ENCODE measurements at places on chromosomes 1 and 21.

DNA sequence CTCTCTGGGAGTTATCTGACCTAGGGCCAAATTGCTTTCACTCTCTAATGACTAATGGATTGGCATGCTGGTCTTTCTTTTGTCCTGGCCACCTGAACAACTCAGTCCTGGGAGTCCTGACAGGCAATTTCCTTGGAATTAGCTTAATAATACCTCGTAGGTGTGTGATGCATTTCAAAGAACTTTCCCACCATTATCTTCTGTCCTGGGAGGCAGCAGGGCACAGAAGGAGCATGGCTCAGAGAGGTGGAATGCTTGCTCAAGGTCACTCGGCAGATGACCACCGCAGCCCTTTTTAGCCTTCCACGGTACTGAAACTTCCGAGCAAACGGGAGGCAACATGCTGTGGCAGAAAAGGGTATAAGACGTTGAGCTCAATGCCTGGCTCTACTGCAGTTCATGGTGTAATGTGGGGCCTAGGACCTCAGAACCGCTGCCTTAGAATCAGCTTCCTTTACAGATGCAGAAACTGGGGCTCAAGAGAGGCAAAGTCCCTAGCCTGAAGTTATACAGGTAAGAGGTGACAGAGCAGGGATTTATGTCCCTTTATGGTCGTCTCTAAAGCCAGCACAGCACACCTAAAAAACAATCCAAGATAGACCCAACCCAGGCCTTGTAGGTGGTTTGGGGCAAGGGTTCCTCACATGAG lies 3.2 kb downstream of the ID3 start:
- DNase-seq = peak; percentile 82

- DNase-seq = no peak
Observed at GRCh38 chr1:2119886-2120285, 69.7 kb downstream of the PRKCZ start.

DNA sequence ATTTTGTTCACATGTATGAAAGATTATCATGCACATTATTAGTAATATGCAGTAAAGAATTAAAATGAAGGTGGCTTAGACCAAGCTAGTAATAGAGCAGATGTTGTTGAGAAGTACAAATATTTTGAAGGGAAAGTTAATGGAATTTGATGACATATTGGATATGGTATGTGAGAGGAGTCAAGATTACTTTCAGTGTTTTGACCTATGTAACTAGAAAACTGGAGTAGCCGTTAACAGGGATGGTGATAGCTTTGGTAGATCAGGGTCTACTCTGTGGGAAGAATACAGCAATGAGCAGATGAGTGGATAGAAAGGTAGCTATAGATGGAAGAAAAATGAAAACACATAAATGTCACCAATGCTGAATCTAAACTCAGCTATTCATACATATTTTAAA lies 163.2 kb upstream of the LRRC7 start:
- DNase-seq = no peak

DNA sequence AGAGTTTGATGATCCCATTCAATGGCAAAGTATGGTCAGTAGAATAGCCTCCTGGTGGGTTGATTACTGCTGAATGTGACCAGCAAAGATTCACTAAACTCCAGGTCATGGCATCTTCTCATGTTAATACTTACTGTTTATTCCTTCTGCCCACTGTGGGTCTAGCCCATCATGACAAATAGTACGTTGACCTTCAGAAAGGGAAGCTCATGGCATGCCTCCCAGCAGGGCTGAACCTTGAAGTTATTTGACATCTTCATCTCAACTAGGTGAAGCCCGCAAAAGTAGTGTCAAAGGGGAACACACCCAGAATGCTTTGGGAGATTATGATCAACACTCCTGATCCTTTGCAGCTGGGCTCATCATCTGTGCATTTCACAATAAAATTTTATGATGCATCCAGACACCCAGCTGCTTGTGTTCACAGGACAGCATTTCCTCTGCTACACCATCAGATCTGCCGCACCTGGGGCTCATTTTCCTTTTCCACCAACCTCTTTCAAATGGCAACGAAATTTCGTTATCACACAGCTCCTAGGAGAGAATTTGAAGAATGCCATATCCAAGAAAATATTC lies 49.6 kb downstream of the HLX start:
- DNase-seq = no peak

DNA sequence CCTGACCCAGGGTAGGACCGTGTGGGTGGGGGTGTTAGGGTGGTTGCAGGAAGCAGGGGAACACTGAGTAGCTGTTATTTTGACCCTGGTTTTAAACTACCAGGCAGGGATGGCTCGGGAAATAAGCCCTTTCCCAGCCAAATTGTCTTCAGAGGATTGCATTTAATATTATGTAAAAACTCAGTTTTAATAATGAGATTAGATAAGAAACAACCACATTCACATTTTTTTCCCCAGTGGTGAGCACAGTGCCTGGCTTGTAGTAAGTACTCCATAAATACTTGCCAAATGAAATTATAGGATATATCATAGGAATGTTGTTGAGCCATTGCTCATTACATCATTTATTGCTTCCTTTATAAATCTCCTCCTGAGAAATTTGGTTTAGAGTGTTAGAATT lies 3.1 kb upstream of the ACP6 start:
- no peak for DNase-seq

DNA sequence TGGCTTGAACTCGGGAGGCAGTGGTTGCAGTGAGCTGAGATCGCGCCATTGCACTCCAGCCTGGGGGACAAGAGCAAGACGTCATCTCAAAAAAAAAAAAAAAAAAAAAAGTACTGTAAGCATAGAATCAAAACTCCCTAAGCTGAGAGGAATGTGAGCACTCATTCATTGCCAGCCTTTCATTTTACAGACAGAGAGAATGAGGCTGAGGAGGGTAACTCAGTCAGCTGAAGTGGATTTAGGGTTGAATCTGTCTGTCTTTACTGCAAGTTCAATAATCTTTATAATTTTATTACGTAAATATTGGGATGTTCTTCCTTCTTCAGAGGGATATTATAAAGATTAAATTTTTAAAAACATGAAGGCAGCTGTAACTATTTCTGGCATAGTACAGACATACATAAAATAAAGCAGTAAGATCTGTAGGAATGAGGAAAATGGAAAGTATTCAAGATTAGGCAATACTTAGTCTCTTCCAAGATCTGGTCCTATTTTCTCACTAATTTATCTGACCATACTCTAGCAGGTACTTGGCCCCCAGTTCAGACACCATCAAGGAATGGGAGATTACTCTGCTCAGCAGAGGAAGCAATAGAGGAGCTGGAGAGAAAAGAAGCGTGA lies 24.1 kb upstream of the MNDA start:
- DNase-seq = no peak

- DNase-seq = no peak
Observed at GRCh38 chr1:108645564-108646184, 15.2 kb downstream of the HENMT1 start.

GRCh38 chr1:228921481-228921880 lies 186.2 kb downstream of the RHOU start:
- no peak for DNase-seq

DNA sequence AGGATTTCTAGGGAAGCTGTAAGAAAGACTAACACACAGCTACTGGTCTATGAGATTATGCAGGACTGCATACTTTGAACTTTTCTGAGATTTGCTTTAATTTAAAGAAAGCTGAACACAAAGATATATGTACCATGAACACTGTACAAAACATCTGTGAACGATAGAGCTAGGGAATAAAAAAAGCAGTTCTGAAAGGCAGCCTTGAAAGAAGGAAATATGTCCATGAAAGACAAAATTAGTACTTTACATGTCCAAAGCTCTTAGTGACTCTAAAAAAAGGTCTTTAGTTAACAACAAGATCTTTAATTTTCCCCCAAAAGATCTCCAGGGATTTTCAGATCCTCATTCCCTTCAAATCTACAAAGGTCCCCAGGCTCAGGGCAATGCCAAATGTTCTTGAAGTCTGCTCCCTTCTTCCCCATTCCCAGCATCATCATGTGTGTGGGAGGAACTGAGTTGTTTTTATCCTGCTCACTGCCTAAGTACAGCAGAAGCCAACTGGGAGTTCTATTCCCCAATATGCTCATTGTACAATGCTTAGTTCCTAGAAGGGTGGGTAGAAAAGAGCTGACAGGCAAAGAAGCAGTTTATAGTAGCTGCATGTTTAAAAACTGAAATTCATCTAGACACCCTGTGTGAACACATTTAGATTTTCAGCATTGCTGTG lies 60.1 kb upstream of the PTCH2 start:
- DNase-seq = no peak

DNA sequence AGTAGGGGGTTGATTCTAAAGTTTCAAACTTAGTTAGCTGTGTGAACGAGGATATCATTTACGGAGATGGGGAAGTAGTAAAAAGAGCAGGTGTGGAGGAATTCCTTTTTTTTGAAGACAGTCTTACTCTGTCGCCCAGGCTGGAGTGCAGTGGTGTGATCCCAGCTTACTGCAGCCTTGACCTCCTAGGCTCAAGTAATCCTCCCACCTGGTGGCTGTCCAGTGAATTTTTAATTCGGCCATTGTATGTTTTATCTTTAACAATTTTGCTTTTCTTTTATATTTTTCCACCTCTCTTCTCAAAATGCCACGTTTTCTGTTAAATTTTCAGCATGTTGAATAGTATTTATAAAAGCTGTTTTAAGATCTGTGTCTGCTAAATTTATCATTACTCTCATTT lies 12.3 kb upstream of the CENPF start:
- DNase-seq = no peak

GRCh38 chr21:27734146-27734545 lies 767.3 kb upstream of the ADAMTS5 start:
- no peak for DNase-seq

DNA sequence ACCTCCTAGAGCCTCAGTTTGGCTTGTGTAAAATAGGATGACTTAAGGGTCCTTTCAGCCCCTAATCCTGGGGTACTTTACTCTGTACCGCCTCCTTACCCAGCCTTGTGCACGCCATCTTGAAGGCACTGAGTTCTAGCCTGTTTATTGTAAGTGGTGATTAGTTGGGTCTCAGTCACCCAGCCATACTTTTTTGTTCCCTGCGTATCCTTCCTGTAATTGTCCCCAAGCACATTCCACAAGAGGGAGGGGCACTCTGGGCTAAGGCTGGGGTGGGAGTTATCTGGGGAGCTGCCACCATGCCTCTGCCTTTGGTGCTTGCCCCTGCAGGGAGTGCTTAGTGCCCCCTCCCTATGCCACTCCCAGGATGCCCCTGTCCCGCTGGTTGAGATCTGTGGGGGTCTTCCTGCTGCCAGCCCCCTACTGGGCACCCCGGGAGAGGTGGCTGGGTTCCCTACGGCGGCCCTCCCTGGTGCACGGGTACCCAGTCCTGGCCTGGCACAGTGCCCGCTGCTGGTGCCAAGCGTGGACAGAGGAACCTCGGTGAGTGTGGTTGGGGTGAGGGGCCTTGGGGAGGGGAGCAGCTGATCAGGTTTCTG lies 856 bp downstream of the FDPS start:
- DNase-seq = no peak

GRCh38 chr1:90544356-90544755 lies 172.7 kb downstream of the BARHL2 start:
- no peak for DNase-seq

GRCh38 chr1:185573677-185574076 lies 160.5 kb upstream of the HMCN1 start:
- DNase-seq = no peak

- no peak for DNase-seq
Observed at GRCh38 chr1:96922181-96922580, 200.6 kb downstream of the PTBP2 start.

DNA sequence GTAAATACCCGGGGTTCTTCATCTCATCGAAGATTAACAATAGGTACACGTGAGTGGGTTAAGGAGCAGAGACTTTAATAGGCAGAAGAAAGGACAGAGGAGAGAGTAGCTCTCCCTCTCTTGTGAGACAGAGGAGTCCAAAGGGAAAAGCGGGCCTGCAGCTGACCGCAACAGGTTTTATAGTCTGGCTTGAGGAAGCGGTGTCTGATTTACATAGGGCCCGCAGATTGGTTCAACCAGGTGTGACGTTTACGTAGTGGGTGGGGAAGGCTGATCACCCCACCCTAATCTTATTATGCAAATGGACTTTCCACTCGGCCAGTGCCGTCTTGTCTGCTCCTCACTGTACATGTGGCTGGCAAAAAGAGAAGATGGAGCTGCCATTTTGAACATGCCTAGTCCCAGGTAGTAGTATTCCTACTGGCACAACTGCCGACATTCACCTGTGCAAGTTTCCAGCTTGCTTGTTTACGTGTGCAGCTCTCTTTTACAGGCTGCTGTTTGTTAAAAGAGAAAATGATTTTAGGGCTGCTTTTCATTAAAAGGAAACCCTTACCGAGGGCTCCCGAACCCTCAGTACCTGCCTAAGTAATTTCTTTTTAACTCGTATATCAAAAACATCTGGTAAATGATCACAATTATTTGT lies 10.6 kb downstream of the CDC14A start:
- no peak for DNase-seq

DNA sequence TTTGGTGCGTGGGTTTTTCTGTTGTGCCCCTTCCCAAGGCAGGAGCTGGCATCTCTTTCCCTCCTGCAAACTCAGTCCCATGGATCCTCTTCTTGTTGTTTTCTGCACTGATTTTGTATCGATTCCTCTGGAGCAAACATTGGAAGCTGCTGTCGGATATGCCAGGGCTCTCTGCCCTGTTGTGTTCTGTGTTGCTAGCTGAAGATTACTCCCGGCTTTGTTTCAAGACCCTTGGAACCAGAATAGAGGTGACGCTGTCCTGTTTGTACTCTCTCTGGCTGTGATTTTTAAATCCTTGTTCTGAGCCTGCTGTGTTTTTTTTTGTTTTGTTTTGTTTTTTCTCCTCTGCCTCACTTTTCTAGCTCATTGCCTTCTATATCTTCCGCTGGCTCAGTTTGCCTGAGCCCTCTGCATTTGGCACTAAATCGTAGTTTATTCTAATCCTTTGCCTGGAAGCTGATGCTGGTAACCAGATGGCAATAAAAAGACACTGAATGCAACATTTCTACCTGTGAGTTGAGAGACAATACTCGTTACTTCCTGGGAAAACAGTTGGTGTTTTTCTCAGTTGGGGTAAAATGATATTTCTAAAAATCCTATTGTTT lies 67.0 kb downstream of the BACH1 start:
- DNase-seq = no peak

- no peak for DNase-seq
Observed at GRCh38 chr1:99638853-99639252, 7.1 kb upstream of the PALMD start.

DNA sequence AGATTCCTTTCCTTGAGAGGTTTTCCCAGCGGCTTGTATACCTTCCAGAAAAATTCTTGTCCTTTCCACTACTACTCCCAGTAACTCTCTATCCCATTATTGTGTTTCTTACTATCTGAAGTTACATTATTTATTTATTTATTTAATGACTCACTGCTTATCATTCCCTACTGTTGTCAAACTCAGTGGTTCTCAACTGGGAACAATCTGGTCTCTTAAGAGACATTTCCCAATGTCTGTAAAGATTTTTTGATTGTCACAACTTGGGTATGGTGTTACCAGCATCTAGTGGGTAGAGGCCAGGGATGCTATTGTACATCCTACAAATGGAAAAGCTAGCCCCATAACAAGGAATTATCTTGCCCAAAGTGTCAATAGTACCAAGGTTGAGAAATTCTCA lies 771.5 kb upstream of the ADGRL2 start:
- no peak for DNase-seq

GRCh38 chr1:15385420-15385819 lies 24.3 kb upstream of the EFHD2 start:
- DNase-seq = no peak

GRCh38 chr1:238119060-238119459 lies 228.3 kb upstream of the ZP4 start:
- DNase-seq = no peak

Measured in NT2/D1 (cell line).